Activated CD8-positive, alpha-beta T cell treated with anti-CD3 and anti-CD28 coated beads, Interleukin-2, amount 10 ng/mL, durations not matched to agents 7 days and 5 days (primary cell): ENCODE measurements at places on chromosomes 16 and 17. TPM values are rescaled to one million over a fixed set of nuclear protein-coding genes. Genes with fewer than 3 reads are reported as not detected.

The CUEDC1 gene
- 0.18 TPM for total RNA-seq

The CDH13 gene
- total RNA-seq: not detected

The DNAAF1 gene
- total RNA-seq: not detected

GRCh38 chr16:88784074-88784855 lies 755 bp downstream of the PIEZO1 start:
- H3K4me1 ChIP-seq: peaks cover 52% of the 10 kb centered on the region
- peak overlapping the region; percentile 92 for H3K27ac ChIP-seq
- peaks cover 14% of the 10 kb centered on the region for H3K36me3 ChIP-seq
- peak overlapping the region; percentile 87 for H3K4me3 ChIP-seq

- H3K4me3 ChIP-seq: no peak overlapping the region
- H3K27me3 ChIP-seq: no peaks in the 10 kb centered on the region
- H3K36me3 ChIP-seq: no peaks in the 10 kb centered on the region
- H3K27ac ChIP-seq: no peak overlapping the region
These were observed 13.5 kb upstream of the CIBAR2 start for GRCh38 chr16:85125570-85126393.

GRCh38 chr17:67421869-67422273 lies 44.8 kb downstream of the PITPNC1 start:
- DNase-seq: peak; percentile 80
- peak overlapping the region; percentile 51 for H3K4me3 ChIP-seq
- peaks cover 37% of the 10 kb centered on the region for H3K36me3 ChIP-seq
- H3K27ac ChIP-seq: peak overlapping the region; percentile 95
- H3K4me1 ChIP-seq: peaks cover 72% of the 10 kb centered on the region

The IRX5 gene
- not detected for total RNA-seq

DNA sequence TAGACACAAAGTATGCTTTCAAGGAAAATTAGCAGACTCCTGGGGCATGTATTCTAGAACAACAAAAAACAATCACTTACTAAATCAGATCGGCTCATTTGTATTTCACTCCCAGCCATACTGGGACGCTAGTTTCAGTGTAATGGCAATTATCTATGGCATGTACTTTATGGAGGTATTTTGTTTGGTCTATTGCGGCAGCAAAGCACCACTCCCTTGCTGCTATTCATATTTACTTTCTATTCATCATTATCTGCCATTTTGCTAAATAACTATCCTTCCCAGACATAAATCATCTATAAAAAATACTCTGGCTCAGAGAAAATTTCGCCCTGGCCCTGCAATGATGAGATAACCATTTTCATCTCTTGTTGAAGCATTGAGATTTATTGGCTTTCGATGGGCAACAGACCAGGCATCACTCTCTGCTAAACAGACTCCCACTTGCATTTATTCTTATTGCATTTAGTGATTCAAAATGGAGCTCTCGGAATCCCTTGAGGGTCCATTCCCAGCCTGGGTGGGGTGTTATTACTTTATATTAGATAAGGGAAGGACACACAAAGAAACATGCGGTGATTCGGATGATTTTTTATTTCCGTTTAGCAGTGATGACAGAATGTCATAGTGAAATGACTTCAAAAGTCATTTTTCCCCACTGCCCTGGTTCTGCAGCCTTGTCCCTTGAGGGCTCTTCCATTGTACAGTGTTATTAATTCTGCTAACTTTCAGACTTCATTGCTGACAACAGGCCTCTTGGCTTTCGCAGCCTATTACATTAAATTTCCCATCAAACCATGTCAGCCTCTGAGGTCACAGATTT lies 225.8 kb downstream of the IRX3 start:
- no peaks in the 10 kb centered on the region for H3K4me1 ChIP-seq
- H3K27ac ChIP-seq: no peak overlapping the region
- no peaks in the 10 kb centered on the region for H3K27me3 ChIP-seq
- DNase-seq: no peak
- H3K36me3 ChIP-seq: no peaks in the 10 kb centered on the region
- no peak overlapping the region for H3K4me3 ChIP-seq

DNA sequence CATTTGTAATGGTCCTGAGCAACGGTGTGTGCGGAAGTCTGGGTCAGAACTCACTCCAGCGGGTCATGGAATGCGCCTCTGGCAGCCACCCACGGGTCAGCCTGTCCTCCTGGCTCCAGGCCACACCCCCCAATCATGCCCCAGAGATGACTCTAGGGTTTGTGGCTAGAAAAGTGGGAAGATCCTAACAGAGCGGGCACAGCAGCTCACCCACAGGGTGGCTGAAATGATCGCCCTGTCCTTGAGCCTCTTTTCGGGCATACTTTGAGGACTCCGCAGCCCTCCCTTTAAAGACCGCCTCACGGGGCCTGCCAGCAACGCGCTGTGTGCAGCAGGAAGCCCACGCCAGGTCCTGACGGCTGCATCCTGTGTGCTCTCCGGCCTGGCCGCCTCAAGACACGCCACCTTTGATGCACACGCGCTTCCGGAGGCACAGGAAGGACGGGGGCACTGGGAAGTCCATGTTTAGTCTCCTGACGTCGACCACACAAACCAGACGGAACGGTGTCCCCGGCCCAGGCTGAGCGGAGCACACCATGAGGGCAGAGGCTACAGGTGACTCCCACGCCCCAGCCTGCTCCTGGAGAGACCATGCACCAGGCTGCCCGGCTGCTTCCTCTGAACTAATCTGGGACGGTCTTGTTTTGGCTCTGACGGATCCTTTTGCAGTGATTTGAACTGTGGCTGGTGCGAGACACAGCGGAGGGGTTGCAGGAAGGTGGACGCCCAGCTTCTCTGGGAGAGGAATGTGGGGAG lies 92.9 kb downstream of the TBC1D16 start:
- DNase-seq: peak; percentile 75
- peaks cover 25% of the 10 kb centered on the region for H3K4me1 ChIP-seq
- peak overlapping the region; percentile 63 for H3K4me3 ChIP-seq
- peak overlapping the region; percentile 89 for H3K27ac ChIP-seq

The FBXO39 gene
- 1.5 TPM for total RNA-seq

GRCh38 chr16:22063888-22064467 lies 28.4 kb upstream of the VWA3A start:
- no peak overlapping the region for H3K4me3 ChIP-seq
- no peaks in the 10 kb centered on the region for H3K4me1 ChIP-seq
- peaks cover 11% of the 10 kb centered on the region for H3K36me3 ChIP-seq

The KRT28 gene
- total RNA-seq: not detected

- H3K27me3 ChIP-seq: peaks cover 51% of the 10 kb centered on the region
- no peaks in the 10 kb centered on the region for H3K36me3 ChIP-seq
- no peak for DNase-seq
- no peak overlapping the region for H3K4me3 ChIP-seq
- no peak overlapping the region for H3K27ac ChIP-seq
- peaks cover 6% of the 10 kb centered on the region for H3K4me1 ChIP-seq
These were observed 2.6 kb downstream of the WNT9B start for GRCh38 chr17:46853896-46854444.

DNA sequence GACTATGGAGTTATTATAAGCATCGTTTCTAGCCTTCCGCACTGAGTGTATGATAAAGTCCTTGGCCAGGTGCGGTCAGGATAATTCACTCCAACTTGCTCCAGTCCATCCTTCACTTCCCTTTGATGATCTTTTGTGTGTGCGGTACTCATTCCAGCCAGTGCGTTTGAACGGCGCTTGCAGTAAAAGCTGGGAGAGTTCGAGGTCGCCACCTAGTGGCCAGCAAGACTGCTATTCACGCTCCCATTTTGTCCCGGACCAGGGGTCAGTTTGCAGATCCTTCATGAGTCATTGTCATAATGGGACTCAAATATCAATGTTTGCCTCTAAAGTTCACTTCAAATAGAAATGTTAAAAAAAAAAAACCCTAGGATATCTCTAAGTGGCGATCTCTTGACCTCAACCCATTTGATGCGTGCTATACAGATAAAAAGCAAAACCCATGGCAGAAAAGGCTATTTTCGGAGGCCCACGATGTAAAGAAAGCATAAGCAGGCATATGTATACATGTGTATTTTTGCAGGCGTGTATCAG lies 417.1 kb downstream of the TMEM114 start:
- H3K27ac ChIP-seq: no peak overlapping the region
- no peaks in the 10 kb centered on the region for H3K27me3 ChIP-seq
- peak; percentile 56 for DNase-seq
- H3K36me3 ChIP-seq: no peaks in the 10 kb centered on the region
- no peak overlapping the region for H3K4me3 ChIP-seq

DNA sequence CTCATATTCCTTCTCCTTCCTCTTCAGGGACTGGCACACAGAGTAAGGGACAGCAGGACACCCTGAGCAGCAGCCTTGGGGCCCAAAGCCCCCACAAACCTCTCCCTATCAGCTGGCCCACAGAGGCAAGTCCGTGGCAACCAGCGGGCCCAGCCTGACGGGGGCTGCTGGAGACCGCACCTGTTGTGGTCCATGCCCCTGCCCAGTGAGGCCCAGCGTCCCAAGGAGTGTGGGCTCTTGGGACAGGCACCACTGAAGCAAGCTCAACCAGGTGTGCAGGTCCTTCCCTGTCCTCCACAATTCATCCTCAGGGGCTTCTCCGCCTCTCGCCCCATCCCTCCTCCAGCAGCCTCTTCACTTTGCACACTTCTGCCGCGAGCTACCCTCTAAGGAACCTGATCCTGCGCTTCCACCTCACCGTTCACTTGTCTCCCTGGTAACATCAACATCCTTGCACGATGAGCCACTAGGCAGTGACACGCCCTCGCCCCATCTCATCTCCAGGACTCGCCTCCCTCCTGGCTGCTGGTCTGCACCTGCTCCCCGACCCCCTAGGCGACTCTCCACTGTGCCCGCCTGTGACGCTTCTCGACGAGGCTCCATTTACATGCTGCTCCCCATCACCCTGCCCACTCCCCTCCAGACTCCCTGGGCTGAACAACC lies 12.7 kb downstream of the MNT start:
- peaks cover 44% of the 10 kb centered on the region for H3K4me1 ChIP-seq
- peaks cover 12% of the 10 kb centered on the region for H3K36me3 ChIP-seq
- no peak overlapping the region for H3K4me3 ChIP-seq

The HOXB2 gene
- 15.7 TPM for total RNA-seq

DNA sequence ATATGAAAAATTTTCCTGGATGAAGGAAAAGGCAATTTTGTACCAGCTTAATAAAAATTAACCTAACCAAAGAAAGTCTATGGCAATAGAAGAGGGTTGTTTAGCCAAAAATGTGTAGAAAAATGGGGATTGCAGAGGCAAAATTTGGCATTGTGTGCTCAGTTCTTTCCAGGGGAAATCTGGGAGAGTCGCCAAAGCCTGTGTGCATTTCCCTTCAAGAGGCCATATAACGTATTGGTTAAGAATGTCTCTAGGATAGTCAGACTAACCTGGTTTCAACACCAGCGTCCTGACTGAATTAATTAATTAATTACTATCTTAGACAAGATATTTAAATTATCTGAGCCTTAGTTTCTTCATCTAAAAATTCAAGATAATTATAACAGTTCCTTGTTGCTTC lies 44.8 kb upstream of the HLF start:
- no peaks in the 10 kb centered on the region for H3K4me1 ChIP-seq
- no peaks in the 10 kb centered on the region for H3K36me3 ChIP-seq
- peaks cover 6% of the 10 kb centered on the region for H3K27me3 ChIP-seq
- H3K4me3 ChIP-seq: no peak overlapping the region
- no peak overlapping the region for H3K27ac ChIP-seq
- no peak for DNase-seq

The MYH13 gene
- not detected for total RNA-seq

- H3K4me3 ChIP-seq: no peak overlapping the region
- H3K4me1 ChIP-seq: peaks cover 16% of the 10 kb centered on the region
- H3K36me3 ChIP-seq: peaks cover 36% of the 10 kb centered on the region
- no peak for DNase-seq
- no peaks in the 10 kb centered on the region for H3K27me3 ChIP-seq
These were observed 69.2 kb downstream of the MAP2K4 start for GRCh38 chr17:12089809-12090384.

GRCh38 chr16:56298116-56298515 lies 106.8 kb downstream of the GNAO1 start:
- H3K27me3 ChIP-seq: peaks cover 2% of the 10 kb centered on the region
- DNase-seq: no peak
- H3K27ac ChIP-seq: no peak overlapping the region
- H3K4me3 ChIP-seq: no peak overlapping the region
- no peaks in the 10 kb centered on the region for H3K4me1 ChIP-seq

GRCh38 chr17:44473367-44473766 lies 29.8 kb downstream of the GPATCH8 start:
- no peak for DNase-seq
- no peak overlapping the region for H3K4me3 ChIP-seq
- H3K27ac ChIP-seq: no peak overlapping the region
- no peaks in the 10 kb centered on the region for H3K27me3 ChIP-seq
- peaks cover 3% of the 10 kb centered on the region for H3K4me1 ChIP-seq

The KRTAP3-2 gene
- total RNA-seq: not detected

The NUFIP2 gene
- total RNA-seq: 64.5 TPM

The KRT222 gene
- total RNA-seq: not detected

- H3K36me3 ChIP-seq: peaks cover 56% of the 10 kb centered on the region
- peaks cover 18% of the 10 kb centered on the region for H3K4me1 ChIP-seq
- no peak for DNase-seq
- H3K27ac ChIP-seq: no peak overlapping the region
- H3K27me3 ChIP-seq: no peaks in the 10 kb centered on the region
These were observed 7.9 kb upstream of the MFSD6L start for GRCh38 chr17:8806926-8807550.

DNA sequence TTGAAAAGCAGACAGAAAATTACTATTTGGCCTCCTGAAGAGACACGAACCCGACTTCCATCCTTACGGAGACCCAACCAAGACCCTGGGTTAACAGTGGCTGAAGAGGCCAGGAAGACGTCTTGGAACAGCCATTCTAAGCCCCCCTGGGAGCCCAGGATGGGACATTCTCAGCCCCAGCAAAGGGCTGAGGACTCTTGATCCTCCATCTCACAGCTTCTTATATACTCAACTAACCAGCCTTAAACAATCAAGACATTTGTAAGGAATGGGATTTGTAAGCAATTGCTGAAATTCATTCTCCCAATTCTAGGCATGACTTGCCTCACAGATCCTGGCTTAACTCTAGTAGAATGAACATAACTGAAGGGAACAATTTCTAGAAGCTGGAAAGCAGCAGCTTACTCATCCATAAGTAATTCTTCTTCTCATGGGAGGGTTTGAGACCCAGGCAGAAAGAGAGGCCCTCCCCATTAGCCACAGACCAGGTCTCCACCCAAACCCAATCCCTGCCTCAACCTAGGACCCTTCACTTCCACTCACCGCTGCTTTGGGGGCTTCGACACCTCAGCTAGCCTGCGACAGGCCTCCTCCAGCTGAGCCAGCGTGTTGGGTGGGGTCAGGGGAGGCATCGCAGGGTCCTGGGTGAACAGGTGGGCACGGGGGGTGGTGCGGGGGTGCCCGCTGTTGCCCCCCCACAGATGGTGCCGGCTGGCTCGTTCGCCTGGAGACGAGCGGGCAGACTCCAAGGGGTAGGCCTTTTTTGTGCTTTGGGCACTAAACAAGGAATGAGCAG lies 25.5 kb downstream of the AXIN2 start:
- DNase-seq: no peak
- H3K27me3 ChIP-seq: no peaks in the 10 kb centered on the region
- no peak overlapping the region for H3K27ac ChIP-seq
- peaks cover 5% of the 10 kb centered on the region for H3K4me1 ChIP-seq
- H3K36me3 ChIP-seq: no peaks in the 10 kb centered on the region
- no peak overlapping the region for H3K4me3 ChIP-seq
